ENCODE measurements at places on chromosomes 6 and 20. TPM values are rescaled to one million over a fixed set of nuclear protein-coding genes. Genes with fewer than 3 reads are reported as not detected.

PPP1R16B gene
- not detected for total RNA-seq

TRERF1 gene
- total RNA-seq: 6.7 TPM

NHSL1 gene
- total RNA-seq: 7.2 TPM

TRIM10 gene
- not detected for total RNA-seq

SLC26A8 gene
- total RNA-seq: not detected

ZNF343 gene
- total RNA-seq: 18.9 TPM

TMEM74B gene
- total RNA-seq: not detected

SMPDL3A gene
- total RNA-seq: 9.7 TPM

CCN6 gene
- total RNA-seq: not detected

C6orf141 gene
- not detected for total RNA-seq

TREML2 gene
- total RNA-seq: not detected

CCN2 gene
- 211 TPM for total RNA-seq

GPR6 gene
- not detected for total RNA-seq

PLN gene
- total RNA-seq: under 0.01 TPM

DNA sequence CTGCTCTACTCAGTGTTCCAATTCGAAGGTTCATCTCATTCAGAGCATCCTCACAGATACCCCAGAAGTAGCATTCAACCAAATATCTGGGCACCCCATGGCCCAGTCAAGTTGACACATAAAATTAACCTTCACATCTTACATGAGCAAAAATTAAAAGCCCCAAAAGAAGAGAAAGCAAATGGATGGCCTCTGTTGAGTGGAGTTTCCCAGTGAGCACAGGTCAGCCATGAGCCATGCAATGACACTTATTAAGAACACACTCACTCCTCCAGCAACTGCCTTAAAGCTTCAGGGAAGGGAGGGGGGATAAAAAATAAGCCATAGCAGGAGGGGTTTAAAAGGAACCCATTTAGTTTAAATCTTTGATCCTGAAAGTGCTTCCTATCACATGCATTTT is 14.6 kb upstream of the THBS2 start:
- DNase-seq: no peak

DNA sequence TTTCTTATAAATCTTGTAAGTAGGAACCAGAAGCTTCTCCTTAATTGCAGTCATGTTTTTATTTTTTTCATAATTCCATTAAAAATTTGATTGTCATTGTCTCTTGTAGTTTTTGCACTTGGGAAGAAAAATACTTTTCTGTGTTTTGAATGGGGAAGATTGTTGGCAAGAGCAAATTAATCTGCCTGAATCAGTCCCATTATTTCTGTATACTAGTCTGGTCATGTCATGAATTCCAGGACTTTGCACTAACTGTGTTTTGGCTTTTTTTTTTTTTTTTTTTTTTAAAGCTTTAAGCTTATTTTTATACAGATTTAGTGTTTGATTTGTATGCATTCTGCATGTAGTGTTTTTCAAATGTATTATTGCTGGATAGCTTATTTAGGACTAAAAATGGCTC is 47.6 kb downstream of the RALGAPB start:
- DNase-seq: no peak

DNA sequence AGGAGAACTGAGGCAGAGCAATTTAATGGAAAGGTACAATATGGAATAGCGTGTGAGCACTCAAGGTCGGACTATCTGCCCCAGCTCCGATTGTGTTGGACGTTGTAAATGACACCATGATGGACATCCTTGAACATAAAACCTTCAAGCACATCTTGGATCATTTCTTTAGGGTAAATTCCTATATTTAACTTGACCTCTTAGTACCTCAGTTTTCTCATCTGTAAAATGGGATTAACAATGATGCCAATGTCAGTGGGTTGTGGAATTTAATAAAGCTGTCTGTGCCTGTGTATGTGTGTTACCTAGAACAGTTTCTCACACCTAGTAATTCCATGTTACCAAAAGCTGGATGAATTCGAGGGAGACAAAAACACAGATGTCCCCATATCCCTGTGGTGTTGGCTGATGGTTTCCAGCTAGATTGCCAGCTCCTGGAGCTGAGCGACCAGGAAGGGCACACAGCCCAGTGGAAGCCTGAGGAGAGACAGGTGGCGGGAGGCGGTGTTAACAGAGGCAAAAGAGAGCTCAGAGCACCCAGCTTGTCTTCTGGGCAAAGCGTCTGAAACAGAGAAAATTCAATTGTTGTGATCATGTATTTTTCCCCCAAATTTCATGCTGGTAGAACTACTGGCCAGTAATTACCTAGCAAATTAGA is 32.6 kb downstream of the MDFI start:
- no peak for DNase-seq

GRCh38 chr20:562232-562897 is 18.8 kb upstream of the CSNK2A1 start:
- no peak for DNase-seq

GRCh38 chr6:97394160-97394748 is 111.2 kb upstream of the MMS22L start:
- DNase-seq: peak; percentile 57

DNA sequence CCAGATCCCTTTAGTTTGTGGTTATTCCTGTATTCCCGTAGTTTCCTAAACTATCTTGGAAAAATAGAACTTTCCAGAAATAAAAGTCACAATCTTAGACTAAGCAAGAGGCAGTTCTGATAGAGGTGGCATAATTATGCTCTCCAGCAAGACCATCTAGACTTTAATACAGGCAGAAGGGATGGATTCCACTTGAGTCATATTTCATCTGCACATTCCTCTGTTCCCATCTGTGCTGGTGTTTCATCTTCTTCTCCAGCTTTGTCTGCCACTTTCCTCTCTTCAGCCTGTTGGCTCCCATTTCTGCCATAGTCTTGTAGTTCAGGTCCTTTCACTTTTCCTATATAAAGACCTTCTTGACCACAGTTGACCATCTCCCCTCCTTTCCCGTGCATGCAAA is 102.9 kb downstream of the SOBP start:
- peak; percentile 11 for DNase-seq

GRCh38 chr6:49332781-49333180 is 130.3 kb downstream of the MMUT start:
- DNase-seq: no peak

DNA sequence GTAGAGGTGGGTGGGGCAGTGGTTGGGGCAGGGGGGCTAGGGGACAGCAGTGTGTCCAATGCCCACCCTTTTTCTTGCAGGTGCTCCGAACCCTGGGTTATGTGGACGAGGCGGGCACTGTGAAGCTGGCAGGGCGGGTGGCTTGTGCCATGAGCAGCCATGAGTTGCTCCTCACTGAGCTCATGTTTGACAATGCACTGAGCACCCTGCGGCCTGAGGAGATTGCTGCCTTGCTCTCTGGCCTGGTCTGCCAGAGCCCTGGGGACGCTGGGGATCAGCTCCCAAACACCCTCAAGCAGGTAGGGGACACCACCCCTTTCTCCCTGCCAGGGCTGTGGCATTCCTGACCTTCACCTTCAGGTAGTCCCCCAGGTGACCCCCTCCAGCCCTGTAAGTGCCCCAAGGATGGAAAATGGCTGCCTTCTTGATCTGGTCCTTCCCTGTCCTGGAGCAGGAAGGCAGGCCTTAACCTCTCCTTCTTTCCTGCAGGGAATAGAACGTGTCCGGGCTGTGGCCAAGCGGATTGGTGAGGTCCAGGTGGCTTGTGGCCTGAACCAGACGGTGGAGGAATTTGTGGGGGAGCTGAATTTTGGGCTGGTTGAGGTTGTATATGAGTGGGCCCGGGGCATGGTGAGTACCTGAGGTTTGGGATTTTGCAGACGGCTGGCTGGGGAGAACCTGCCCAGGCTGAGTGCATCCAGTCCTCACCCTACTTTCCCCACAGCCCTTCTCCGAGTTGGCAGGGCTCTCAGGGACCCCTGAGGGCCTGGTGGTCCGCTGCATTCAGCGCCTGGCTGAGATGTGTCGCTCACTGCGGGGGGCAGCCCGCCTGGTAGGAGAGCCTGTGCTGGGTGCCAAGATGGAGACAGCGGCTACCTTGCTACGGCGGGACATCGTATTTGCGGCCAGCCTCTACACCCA is 2.9 kb downstream of the DXO start:
- no peak for DNase-seq

DNA sequence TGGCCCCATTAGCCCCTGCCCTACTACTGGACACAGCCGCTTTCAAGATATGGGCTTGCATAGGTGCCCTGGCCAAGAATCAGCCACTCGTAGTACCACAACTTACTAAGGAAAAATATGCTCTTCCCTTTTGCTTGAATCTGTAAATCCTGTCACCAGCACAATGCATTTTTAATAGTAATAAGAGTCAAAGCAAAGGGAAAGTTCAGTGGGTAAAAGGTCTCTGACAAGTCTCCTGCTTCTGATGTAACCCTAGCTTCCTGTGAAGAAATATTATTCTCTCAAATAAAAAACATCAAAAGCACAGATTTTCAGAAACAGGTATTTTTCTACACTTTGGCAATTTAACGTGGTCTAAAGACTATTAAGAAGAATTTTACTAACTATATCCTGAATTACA is 373.8 kb downstream of the GJA1 start:
- DNase-seq: no peak

DNA sequence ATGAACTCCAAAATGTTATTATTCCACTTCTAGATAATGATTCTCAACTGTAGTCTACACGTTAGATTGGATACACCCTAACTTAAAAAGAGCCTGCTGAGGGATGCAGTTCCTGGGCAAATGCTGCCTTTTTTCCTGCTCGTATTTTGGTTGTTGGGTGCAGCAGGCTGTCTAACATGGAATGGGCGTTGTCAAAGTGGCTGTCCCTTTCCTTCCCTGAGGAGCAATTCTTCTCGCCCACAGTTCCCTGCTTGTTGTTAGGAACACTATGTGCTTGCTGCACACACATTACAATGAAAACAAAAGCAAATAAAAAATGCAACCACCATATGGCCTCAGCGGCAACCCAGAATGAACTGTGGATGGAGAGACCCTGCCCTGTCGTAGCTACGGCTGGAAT is 1.7 kb upstream of the ADGRF5 start:
- DNase-seq: no peak

GRCh38 chr20:63073738-63074065 is 66.9 kb upstream of the BHLHE23 start:
- DNase-seq: no peak

- no peak for DNase-seq
Observed at GRCh38 chr20:62724692-62725595, 16.3 kb downstream of the NTSR1 start.

DNA sequence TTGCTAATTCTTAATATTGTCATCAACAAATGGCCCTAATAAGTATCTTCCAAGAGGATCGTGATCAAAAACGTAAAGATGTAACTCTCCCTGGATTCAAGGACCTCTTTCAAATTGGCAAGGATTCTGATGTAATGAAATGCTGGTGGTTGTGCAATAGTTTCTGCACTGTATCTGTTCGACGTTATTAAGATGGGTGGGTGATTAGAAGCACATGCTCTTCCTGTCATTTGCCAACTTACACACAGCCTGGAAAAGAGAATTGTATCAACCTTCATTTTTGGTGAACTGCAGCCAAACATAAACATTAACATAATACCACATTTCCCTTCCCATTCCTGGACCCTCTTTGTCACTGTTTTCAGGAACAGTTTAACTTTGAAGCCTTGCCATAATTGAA is 9.8 kb downstream of the FOXQ1 start:
- peak; percentile 66 for DNase-seq

DNA sequence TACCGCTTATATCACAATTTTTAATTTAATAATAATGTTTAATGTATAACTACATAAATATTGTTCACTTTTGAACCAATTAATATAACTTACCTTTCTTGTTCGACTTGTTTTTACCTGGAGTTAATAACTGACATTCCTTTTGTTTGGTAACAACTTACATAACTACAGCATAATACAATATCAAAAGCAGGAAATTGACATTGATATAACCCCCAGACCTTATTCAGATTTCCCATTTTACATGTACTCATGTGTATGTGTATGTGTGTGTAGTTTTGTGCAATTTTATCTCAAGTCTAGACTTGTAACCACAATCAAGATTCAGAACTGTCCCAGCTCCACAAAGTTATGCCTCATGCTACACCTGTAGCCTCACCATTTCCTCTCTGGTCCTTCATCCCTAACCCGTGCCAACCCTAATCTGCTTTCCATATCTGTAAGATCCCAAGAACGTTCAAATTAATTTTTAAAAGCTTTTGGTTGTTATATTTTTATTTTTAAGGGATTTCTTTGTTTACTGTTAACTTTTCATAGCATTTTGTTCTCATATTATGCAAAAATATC is 190.6 kb downstream of the MANEA start:
- no peak for DNase-seq

DNA sequence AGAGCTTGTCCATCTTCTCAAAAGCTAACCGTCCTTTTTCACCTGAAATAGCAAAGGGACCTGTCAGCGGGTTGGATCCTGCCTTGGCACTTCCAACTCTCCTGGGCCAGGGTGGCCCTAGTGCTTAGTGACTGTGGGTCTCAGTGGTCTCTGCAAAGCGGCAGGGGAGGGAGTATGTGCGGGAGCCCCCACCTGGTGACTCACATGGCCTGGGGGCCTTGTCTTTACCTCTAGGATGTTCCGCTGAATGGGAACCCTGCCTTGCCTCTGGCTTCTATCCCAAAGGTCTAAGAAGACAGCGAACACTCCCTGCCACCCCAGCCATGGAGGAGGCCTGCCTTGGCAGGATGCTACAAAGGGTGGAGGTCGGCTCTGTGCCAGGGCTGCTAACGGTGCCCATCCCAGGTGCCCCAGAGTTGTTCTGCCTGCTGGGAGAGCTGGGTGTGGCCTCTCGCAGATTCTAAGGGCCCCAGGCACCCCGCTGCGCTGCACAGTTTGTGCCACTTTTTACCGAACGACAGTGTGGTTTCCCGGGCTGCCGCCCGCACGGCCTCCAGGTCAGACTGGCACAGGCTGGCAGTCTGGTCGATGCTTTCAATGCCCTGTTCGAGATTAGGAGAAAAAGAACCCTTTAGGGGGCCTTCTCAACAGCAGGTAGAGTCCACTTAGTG is 77.2 kb downstream of the PTPN1 start:
- no peak for DNase-seq

- DNase-seq: no peak
Observed at GRCh38 chr20:54745780-54746179, 270.4 kb downstream of the DOK5 start.

Data from IMR-90 (cell line).